DMS79 (cell line): ENCODE measurements at places on chromosomes 4 and X.

GRCh38 chr4:184102488-184102887, 115.2 kb downstream of the ENPP6 start:
- DNase-seq, result no peak

DNA sequence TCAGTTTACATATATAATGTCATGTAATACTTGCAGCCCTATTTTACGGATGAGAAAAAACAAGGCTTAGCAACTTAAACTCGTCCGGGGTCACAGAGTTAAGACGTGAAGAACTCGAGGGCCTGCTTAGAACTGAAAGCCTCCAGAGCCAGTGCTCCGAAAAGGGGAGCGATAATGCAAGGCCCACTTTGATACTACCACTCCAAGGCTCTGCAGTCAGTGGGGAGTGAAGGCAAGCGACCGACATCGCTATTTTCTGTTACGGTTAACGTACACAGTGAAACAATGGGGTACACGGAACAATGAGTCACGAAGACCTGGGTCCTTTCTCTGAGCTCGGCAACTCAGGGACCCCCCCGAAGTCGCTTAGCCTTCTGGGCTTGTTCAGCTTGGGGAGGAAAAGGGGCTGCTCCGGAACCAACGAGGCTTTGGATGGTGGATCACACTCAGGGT, 965 bp downstream of the PPA2 start:
- DNase-seq, result no peak

DNA sequence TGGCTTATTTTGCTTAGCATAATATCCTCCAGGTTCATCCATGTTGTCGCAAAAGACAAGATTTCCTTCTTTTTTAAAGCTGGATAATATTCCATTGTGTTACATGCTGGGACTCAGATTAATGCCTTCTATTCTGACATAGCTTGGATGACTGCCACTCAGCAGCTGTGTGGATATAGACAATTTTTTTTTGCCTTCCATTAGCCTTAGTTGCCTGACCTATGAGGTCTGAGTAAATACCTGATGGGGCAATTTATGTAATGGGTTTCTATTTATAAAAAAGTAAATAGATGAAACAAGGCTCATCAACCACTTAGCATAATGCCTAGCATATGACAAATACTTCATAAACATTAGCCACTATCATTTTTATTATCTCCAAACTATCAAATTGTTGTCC, 515.4 kb downstream of the ZNF674 start:
- DNase-seq, result no peak

GRCh38 chr4:48141048-48141447, 7.0 kb upstream of the TXK start:
- no peak for DNase-seq

GRCh38 chr4:166366012-166366411, 493.0 kb downstream of the TLL1 start:
- DNase-seq, result no peak

- DNase-seq, result no peak
Observed at GRCh38 chr4:60562334-60562733, 637.8 kb upstream of the ADGRL3 start.

DNA sequence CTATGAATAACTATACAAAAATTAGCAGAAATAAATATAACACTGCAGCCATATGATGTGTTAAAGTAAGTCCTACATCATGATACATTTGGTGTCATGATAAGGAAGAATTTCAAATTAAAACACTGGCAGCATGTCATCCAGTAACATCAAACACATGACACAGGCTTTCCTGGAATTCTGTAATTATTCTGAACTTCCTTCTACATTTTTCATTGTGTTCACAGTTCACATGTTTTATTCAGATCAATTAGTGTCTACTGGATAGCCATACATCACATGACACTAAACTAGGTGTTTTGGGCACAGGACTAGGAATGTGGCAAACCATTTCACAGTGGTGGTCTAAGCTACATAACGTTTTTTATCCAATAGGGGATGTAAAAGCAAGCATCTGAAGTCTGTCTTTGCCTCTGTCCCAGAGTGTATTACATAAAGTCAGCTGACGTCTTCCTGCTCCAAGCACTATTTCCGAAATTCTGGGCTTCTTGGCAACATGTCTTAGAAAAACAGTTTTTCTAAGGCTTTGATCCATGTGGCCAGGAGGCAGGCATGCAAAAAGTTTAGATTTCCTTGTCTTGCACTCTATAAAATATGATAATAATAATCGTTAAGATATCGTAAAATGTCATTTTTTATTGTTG, 707.9 kb downstream of the CENPC start:
- no peak for DNase-seq

DNA sequence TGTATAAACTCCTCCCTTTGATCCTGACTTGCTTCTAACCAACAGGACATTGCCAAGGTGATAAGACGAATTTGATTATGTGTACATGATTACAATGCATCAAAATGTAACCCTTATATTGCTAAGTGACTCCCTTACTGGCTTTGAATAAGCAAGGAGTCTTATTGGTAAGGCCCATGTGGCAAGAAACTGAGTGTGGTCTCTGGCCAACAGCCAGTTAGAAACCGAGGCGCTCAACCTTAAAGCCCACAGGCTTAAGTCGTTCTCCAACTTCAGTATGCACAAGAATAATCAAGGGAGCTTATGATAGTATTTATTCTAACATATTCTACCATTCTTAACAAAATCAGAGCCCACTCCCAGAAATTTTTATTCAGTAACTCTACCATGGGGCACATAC, 374.2 kb upstream of the F9 start:
- no peak for DNase-seq

DNA sequence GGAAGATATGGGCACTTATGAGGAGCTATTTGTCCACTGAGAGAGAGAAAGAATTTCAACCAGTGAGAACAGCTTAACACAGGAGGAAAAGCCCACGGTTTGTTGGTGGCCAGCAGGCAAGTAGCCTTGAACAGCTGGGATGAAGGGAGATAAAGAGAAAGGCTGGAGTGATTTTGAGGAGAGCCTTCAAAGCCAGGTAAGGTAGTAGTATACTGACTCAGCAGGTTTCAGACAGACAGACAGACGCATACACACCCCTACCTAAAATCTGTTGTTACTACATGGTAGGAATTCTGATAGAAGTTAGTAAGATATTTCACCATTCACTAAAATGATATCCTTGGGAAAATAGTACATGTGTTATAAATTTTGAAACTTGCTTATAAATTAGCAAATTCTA, 60.5 kb downstream of the SEC24D start:
- DNase-seq, result no peak

DNA sequence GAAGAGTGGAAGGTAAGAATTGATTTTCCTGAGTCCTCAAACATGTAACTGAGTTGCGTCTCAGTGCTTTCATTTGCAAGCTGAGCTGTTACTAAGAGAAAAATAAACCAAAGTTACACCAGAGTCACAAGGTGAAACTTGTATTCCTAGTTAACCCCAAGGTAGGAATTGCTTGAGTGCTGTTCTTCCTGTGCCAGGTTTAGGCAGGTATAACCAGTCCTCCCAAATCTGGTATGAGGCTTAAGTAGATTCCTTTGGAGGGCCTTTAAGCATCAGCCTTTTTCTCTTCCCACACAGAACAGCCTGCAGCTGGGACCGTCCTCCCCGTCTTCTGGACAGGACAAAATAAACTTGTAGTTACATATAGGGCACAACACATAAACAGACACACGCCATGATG, 2.3 kb upstream of the BTC start:
- DNase-seq, result no peak

DNA sequence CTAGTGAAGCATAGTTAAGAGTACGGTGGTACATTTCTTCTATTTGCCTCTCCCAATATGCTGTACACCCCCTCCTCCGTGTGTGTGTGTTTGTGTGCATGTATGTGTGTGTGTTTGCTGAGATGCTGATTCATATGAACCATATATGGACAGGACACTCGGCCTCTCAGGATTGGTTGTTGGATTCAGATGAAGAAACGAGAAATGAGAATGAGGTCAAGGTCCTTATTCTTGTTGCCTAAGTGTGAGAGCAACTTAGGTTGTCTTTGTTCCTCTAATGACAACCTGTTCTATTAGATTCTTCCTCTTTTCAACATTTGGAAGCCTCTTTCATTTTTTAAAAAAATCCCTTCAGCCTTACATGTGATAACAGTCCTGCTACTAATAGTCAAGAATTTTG, 1387.6 kb downstream of the STIM2 start:
- DNase-seq, result no peak

GRCh38 chr4:98959411-98959810, 30.5 kb upstream of the EIF4E start:
- DNase-seq, result no peak

- no peak for DNase-seq
Observed at GRCh38 chr4:47525154-47525819, 40.2 kb downstream of the ATP10D start.

- DNase-seq, result no peak
Observed at GRCh38 chrX:24085101-24085500, 30.3 kb downstream of the EIF2S3 start.

DNA sequence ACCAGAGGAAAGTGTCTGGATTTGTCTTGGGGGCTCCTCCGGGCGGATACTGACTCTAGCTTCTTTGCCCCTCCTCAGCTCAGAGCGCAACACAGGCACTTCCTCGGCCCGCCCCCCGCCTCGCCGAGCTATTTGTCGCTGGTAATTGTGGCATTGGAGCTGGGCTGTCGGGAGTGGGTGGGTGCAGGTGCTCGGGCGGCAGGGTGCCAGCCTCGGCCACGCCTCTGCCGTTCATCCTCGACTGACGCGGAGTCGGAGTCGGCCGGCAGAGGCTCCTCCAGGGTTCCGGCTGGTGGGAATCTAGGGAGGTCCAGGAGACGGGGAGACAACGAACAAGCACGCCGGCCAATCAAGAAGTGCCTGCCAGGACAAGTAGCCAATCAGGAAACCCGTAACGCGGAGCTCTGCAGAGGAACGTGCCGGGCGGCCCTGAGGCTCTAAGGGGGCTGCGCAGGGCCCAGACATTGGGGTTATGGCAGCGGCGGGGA, 3.9 kb upstream of the SYN1 start:
- peak; percentile 76 for DNase-seq

GRCh38 chrX:99588936-99589335, 821.1 kb downstream of the PCDH19 start:
- no peak for DNase-seq

GRCh38 chrX:86154553-86154952, 6.3 kb downstream of the DACH2 start:
- DNase-seq, result no peak

GRCh38 chr4:26235500-26235899, 85.3 kb upstream of the RBPJ start:
- DNase-seq, result no peak

- no peak for DNase-seq
Observed at GRCh38 chrX:9905288-9905687, 61.9 kb upstream of the CLDN34 start.

DNA sequence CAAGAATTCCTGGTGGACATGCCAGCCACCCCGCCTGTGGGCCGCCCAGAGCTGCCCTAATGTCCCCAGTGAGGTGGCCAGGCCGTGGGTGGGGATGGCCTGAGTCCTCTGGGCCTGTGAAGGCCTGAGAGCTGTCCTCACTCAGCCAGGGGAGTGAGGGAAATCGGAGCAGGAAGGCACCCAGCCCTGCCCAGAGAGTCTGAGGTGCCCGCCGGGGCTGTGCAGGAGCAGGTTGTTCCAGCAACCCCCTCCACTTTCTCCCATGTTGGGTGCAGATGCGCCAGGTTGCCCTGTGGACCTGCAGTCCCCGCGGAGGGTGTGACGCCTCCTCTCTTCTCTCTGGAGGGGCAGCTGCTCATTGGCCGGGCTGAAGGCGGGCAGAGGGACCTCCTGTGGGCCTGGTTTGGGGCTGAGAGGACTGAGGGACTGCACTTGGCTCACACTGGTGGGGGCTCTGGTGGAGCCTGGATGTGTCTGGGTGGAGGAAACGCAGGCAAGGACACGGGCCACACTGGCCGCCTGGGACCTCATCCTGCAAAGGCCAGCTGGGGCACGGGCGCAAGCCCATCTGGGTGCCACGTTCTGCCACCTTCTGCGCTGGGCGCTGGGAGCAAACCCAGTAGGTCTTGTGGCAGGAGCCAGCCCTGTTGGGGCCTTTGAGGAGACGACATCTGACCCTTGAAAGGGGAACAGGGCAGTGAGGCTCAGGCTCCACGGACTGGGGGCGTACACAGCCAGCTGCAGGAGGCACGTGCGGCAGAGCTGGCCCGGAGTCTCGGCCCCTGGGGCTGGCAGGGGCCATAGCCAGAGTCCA, 14.0 kb downstream of the DOK7 start:
- no peak for DNase-seq

DNA sequence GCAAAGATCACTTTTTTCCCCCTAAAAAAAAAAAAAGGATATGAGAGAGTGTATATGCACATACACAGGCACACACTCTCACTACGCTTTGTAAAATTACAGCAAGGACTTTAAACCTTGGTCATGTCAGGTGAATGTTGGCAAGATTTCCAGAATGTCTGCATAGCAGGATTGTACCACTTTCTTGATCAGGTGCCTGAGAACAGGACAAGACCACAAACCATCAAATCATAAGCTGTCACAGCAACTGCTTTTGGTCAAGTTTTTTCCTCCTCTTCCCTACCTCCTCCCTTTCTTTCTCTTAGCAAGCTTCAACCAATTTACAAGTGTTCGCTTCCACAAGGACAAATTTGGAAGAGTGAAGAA, 15.3 kb downstream of the PPARGC1A start:
- DNase-seq, result no peak

GRCh38 chr4:21092531-21092930, 392.3 kb downstream of the PACRGL start:
- DNase-seq, result peak; percentile 24

DNA sequence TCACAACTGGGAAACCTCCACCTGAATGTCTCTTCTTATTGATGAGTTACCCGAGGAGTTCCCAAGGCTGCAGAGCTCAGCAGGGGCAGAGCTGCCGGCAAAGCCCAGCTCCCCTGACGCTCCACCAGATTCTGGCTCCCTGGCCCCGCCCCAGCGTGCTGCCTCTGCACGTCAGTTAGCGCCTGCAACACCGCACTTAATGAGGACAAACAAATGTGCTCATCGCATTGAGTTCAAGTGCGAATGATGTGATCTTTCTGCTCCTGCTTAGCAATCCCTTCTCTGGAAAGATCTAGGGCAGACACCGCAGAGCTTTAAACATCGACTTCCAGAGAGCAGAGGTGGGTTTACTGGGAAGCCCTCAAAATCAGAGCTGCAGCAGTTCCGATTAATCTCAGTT, 55.5 kb upstream of the FBXW7 start:
- no peak for DNase-seq

- DNase-seq, result no peak
Observed at GRCh38 chr4:10057023-10057395, 35.7 kb upstream of the SLC2A9 start.

GRCh38 chr4:67327245-67328017, 217.9 kb downstream of the CENPC start:
- no peak for DNase-seq

DNA sequence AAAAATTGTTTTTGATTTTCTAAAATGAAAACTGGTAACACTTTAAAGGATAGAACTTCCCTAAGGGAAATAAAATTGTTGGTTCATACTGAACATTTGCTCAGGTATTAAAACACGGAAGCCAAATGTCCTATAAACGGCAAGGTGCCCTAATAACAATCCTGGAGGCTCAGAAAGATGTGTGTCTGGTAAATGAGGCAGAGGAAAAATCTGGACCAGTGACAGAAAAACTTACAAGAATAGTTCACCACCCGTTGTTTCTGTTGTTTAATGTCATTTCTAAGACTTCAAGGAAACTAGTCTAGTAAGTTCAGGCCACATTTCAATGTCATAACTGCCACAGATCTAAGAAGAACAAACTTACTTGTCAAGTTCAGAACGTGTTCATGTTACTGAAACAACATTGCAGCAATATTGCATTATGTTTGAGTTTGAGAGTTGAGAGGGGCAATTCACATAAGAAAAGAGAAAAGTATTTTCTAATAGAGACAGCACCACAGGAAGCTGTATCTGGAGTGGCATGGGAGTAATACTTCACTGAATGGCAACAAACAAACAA, 476.6 kb downstream of the GRXCR1 start:
- no peak for DNase-seq
